NCI-H1930 (cell line): ENCODE measurements at places on chromosomes 16 and 17.

DNA sequence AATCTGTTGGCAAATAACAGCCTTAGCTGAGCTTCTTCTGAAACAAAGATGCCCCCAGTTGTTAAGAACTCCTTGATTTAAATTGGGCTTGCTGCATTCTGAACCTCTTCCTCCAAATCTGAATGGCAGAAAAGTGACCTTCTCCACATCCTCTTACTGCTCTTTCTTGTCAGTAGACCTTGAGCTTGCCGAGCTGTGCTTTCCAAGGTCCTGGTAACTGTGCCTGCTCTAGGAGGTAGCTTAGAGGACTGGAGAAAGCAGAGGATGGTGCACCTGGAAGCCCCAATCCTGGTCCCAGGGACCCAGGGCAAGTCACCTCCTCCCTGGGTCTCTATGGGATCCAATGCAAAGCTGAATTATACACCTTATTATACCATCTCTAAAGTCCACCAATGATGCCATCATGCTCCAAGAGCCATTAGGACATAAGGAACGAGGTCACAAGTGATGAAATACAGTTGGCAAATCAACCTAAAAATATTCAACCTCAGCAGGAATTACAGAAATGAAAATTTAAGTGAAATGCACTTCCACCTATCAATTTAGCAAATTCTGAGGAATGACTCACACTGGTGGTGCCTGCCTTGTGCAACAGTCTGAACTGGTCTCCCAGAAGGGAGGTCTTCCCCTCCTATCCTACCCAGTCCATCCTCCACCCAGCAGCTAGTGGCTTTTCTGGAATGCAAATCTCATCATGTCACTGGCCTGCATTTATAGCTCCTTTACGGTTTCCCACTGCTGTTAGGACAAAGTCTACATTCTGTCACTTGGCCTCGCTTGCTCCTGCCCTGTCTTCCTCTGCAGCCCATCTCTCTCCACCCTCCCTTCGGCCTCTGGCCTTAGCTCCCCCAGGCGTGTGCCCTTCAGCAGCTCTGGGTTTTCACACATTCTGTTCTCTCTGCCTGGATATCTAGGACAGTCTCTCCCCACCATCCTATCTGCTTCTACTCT, 36.6 kb downstream of the TOM1L2 start:
- DNase-seq: no peak

GRCh38 chr17:47287068-47287467, 33.4 kb downstream of the ITGB3 start:
- no peak for DNase-seq

DNA sequence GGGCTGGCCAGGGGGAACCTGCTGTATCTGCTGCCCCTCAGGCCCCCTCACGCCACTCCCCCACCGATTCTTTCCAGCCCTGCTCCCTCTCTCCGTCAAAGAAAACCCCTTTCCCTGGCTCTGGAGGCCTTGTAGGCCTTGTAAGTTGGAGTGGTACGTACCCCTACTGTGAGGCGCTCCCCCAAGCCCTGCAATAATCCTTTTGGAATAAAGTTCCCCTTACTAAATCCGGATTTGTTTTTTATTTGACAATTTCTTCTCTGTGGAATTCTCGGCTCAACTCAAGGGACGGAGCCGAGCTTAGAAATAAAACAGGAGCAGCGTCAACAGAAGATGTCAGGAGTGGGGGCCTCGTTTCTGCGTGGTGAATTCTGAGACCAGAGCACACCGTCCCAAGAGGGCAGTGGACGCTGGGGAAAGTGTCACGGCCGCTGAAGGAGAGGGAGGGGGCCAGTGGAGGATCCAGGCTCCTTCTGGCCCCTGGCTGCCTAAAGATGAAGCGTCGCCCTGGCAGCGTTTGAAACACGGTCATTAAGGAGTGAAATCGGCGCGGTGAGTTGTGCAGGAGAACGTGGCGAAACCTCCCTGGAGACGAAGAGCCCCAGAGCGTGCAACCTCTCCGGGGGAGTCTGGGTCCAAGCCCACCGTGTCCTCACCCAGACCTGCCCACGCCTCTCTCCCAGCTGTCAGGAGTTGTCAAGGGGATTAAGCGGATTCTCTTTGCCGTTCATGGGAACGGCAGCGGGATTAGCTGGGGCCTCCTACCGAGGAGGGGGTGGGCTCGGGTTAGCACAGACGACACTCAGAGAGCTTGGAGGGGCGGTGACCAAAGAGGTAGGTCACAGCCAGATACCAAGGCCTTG, 47.0 kb downstream of the SLC7A5 start:
- DNase-seq: no peak

GRCh38 chr17:18950944-18951905, 740 bp upstream of the SLC5A10 start:
- no peak for DNase-seq

DNA sequence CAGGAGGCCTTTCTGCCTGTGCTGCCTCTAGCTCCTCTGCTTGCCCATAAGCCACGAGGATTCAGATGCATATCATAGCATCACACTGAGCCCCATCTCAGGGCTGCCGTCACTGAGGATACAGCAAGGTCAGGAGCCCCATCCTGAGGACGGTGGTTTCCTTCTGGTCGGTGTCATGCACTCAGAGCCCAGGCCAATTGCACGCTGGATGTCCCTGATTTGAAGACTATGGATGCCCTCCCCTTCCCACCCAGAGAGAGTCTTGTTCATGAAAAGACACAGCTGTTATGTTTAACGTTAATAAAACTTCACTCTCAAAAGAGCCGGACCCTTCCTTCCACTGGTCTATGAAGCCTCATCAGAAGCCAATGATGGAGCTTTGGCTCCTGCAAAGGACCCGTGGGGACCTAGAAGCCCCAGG, 19.9 kb downstream of the COTL1 start:
- DNase-seq: no peak

DNA sequence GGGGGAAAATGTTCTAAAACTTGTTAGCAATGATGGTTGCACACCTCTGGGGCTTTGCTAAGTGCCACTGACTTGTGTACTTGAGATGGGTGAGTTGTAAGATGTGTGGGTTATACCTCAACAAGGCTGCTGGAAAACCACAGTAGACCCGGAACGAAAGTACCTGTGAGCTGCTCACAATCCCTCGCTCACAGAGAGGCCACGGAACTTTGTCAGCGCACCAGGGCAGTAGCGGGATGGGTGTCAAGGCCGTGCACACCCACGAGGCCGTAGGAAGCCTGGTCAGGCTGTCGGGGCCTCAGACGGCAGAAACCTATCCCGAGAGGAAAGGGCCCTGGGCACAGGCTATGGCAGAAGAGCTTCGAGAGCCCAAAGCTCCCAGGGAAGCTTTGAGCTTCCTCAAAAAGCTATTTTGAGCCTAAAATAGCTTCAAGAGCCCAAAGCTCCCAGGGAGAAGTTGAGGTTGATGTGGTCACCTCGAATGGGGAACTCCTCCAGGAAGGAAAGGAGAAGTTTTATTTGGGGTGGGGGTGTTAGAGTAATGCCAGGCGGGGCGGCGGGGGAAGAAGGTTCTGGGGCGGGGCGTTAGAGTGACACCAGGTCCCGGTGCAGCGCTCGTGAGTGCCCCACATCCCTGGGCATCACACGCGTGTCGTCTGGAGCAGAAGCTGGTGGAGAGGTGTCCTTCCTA, 19.0 kb downstream of the CBFA2T3 start:
- no peak for DNase-seq

DNA sequence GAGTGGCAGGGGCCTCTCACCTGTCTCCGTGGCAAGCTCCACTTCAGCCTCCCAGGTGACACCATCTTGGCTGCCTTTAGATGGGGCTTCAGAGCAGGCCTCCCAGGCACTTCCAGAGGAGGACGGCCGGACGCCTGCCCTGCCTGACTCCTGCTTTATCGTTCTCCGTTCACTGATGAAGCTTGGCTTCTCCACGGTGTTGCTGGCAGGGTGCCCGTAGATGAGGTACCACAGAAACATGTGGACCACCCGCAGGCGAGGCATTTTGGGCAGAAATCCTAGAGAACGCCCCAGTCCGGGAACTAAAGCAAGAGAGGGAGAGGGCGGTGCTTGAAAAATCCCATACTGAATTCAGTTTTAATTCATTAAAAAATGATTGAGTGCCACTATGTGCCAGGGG, 54.5 kb downstream of the GTF3C1 start:
- DNase-seq: no peak

DNA sequence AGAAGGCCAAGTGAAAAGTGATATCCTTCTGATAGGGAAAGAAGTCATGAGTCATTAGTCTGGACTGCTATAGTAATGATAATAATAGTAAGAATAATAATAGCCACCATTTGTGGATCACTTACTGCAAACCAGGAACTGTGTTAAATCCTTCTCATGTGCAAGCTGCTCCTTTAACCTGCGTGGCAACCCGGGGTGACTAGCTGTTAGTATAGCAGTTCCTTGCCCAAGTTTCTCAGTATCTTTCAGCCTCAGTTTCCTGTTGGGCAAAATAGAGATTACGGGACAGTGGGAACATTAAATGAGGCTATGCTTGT, 129.5 kb downstream of the CDH13 start:
- no peak for DNase-seq

- DNase-seq: no peak
Measured at GRCh38 chr16:68490829-68491575, 42.7 kb upstream of the SMPD3 start.

- no peak for DNase-seq
Measured at GRCh38 chr17:38429476-38430100, 1.3 kb downstream of the ARHGAP23 start.

DNA sequence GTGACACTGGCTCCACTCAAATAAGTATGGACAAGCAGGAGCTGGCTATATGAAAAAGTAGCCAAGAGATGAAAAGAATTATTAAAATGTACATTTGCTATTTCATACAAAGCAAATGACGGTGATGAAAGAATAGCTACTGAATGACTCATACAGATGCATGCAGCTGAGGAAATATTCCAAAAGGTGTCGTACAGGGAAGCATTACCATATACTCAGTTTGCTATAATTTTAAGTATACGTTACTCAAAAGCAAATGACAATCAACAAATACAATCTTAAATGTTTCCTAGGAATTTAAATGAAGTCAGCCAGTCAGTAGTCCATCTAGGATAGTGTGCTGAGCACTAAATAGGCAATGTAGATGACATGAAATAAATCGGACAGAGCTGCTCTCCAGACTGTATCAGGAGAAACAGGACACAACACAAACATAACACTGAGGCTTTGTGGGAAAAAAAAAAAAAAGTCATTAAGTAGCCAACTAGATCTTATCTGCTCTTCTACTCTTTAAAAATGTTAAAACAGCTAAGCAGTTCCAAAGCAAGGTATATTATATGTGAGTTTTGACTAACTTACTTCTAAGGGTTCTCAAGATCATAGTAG, 65.0 kb downstream of the NCOR1 start:
- no peak for DNase-seq
